ENCODE measurements at places on chromosomes 12 and 14.

DNA sequence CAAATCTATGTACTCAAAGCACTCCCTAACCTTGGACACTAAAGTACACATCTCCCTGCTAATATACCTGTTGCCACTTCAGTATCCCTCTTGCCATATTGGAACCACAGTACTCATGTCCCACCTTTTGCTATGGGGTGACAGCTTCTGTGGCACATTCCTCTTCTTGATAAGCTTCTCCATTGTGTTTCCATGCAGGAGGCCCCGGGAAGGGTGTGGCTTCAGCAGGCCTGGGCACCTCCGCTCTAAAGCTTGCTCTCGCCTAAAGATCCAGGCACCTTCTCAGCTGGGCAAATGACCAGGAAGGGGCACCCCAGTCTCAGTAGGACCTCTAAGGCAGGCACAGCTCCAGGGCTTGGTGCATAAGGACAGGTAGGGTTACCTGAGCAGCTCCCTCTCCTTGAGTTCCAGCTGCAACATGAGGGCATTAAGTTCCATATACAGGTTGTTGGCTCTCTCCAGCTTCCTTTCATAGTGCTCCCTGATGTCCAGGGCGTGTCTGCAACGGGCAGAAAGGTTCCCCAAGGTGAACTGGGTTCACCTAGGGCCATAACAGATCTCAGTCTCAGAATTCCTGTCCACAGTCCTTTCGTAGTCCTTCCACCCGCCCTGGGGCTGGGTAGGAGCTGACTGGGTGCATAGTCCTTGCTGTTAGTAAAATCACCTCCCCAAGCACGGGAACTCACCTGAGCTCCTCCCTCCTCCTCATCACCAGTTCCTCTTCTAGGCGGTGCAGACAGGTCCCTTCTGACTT lies 15.9 kb downstream of the MAP3K12 start:
- no peak for DNase-seq

DNA sequence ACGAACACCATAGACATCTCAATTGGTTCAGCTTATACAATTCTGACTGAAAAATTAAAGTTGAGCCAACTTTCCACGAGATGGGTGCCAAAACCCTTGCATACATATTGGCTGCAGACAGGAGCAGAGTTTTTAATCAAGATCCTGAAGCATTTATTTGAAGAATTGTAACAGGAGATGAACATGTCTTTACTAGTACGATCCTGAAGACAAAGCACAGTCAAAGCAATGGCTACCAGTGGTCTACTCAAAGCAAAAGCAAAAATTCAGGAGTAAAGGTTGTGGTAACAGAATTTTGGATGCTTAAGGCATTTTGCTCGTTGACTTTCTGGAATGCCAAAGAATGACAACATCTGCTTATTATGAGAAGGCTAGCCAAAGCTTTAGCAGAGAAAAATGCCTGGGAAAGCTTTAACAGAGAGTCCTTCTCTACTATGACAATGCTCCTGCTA lies 20.7 kb downstream of the ZDHHC17 start:
- no peak for DNase-seq

- no peak for DNase-seq
These were observed 7.7 kb downstream of the RARG start for GRCh38 chr12:53224061-53224896.

GRCh38 chr14:55532645-55533344 lies 47.2 kb upstream of the KTN1 start:
- DNase-seq, result no peak

- DNase-seq, result no peak
These were observed 68.4 kb downstream of the CRACR2A start for GRCh38 chr12:3684449-3685051.

GRCh38 chr14:101774006-101774795 lies 12.7 kb downstream of the PPP2R5C start:
- no peak for DNase-seq

- DNase-seq, result peak; percentile 85
These were observed 82.2 kb upstream of the CPSF6 start for GRCh38 chr12:69157023-69157655.

GRCh38 chr12:65113621-65114035 lies 7.5 kb downstream of the WIF1 start:
- DNase-seq, result no peak

DNA sequence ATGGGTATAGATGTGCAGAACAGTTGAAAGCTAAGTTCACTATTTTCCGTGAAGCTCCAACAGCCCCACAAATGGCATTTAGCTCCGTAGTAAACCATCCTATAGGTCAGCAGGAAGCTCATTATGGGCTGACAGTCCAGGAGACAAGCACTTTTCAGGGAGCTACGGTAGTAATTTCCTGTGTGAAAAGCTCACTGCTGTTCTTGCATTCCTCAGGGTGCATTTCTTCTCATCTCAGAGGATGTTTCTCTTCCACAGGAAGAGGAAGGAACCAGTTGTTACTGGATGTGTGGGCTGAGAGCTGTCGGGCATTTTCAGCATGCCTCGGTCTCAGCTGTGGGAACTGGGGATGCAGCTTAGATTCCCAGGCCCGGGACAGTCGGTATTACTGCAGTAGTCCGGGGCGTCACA lies 72.8 kb downstream of the GALNT4 start:
- DNase-seq, result no peak

DNA sequence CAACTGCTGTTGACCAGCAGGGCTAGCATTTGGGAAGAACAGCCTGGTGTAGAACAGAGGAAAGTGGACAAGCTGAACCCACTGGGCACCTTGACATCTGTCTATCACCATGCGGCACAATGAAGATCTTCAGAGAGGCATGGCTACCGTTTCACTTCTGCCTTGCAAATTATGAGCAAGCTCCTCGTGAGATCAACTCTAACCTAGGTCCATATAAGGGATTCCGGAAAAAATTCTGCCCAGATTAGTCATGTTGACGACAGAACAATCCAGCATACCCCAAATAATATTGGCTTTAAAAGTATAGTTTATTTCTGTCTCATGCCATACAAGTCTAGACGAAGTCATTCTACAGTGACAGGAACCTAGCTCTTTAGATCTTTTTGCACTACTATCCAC lies 91.6 kb upstream of the ATF7IP start:
- DNase-seq, result no peak

DNA sequence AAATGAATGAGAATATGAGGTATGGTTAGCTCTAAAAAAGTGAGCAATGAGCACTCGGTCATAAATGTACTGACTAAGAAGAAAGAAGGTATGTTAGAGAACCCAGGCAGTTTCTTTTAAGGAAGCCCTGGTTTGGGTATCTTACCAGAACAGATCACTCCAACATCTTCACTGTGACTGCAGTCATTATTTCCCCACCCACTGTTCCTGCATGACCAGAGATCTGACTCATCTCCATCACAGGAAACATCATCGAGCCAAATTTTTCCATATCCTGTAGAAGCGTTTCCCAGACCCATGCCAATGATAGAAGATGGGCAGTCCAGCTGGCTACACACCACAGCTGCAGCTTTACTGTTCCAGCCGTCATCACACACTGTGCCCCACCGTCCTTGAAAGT lies 48.0 kb downstream of the CD163L1 start:
- no peak for DNase-seq

DNA sequence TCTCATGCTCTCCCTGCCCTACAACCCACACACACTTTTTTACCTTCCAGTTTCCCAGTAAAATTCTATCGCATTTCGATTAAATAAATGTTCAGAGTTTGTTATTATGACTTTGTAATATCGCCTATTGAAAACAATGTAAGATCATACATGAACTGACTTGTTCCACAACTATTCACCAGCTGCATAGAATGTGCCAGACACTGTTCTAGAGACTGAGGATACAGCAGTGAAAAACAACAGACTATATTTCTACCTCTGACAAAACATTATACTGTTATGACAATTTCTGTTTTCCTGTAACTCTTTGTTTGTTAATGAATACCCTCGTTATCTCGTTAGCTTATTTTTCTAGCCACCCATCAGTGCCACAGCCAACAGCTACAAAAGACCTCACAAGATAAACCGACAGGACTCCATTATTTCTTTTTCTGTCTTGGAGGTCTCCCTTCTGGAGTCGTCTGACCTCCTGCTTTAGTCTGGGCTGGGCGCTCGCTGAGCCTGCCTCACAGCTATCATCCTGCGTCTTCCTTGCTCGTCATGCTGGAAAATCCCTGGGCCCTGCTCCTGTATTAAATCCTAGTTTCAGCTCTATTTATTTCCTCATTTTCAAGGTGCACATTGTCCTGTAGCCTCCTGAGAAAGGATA lies 498.9 kb downstream of the DIO2 start:
- DNase-seq, result no peak

DNA sequence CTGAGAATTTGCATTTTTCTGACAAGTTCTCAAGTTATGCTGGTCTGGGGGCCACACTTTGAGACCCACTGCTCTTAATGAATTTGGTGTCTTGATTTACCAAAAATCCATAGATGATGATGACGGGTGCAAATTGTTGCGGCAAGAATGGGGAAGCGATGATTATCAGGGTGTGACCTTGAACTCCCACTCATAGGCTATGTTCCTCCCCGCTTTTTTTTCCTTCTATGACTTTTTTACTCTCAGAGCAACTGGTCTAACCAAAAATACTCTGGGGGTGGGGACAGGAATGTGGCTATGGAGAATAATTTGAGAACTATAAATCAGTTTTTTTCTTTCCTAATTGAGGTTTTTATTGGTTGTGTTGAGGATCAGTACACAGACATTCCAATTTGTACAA lies 83.6 kb downstream of the PPFIBP1 start:
- DNase-seq, result no peak

DNA sequence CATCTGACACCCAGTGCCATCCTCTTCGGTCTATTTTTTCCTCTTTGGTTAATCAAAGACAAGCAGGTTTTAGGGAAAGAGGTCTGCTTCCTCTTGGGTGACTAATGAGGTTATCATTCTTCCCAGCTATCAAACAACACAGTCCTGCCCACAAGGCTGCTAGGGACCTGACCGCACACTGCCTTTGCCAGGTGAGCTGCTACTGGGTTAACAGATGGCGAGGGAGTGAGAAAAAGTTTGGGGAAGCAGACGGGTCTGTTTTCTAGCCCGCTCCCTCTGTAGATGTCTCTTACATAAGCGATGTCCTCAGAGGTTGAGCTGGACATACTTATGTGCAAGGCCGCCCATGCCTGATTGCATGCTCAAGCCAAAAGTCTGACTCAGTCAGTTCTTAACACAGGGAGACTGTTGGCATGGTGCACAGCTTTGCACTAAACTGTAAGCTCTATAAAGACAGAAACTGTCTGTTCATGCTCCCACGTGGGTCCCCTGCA lies 94.1 kb downstream of the SLC15A4 start:
- no peak for DNase-seq

DNA sequence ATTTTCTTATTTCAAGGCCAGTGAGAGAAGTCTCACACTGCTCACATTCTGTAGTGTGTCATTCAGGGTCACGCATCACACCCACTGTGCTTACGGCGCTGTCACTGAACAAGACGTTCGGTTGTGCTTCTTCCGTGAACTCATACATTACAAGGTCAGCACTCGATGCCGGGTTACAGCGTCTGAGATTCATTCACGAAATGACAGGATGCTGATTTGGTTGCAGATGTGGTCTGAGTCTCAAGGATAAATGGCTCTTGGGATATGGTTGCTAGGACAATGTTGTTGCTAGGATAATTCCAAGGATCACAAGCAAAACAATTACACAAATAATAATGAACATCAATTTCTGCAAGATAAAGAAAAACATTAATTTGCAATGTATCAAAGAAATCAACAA lies 47.4 kb downstream of the STX2 start:
- no peak for DNase-seq

DNA sequence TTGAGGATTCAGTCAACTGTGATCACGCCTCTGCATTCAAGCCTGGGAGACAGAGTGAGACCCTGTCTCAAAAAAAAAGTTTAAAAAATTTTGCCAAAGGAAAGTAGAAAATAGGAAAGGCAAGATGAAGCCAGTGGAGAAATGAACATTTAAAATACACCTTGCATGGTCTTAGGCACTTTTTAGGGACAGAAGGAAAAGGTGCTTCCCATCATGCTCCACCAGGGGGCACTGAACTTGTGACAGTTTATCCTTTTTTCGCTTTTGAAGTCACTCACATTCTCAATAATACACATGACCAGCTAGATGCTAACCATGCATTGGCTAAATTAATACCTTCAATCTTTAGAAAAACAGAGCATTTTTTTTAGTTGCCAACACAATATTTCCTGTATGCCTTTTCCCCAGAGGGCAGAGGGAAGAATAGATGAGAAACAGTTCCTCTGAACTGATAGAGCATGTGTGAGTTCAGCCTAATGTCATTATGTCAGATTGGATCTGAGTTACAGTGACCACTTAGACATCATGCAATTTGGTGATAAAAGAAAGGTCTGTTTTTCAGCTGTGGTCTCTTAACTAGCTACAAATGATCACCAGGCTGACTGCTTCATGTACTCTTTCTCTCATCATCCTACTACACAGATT lies 221.8 kb upstream of the SSTR1 start:
- peak; percentile 16 for DNase-seq

DNA sequence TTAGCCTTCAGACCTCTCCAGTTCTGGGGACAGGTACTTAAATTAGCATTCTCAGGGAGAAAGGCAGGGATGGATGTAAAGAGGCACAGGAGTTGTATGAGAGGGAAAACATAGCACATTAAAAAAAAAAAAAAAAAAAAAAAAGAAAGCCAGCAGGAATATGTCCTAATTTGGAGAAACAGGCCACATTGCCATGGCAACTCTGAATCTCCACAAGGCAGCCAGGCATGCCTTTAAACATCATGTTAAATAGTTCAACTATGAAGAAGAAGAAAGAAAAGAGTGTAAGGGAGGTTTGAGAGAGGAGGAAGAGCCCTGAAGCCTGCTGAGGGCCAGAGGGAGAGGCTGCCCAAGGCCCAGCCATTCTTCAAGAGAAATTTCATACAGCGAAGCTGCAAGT lies 145.8 kb downstream of the GRIN2B start:
- no peak for DNase-seq

DNA sequence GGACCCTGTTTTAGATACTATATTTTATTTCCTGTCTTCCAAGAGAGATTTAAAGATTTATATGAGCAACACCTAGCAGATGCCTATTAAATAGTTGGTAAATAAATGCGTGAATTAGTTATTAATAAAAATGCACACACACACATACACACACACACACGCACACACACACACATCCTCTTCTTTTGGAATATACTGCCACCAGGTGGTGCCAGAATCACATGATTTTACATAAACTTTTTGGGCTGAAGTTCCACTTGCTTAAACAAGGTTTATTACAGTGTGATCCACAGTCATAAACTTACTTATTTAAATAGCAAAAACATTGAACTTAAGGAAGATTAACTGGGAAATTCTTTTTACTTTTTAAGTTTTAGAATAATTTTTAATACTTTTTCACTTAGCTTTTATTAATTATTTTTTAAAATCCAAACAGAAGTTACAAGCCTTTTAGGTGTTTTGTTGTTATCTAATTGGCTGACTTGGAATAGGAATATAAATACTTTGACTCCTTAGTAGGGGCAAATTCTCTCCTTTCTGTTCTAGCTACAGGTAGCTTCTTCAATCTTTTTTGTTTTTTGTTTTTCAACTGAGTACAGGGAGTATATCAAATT lies 17.5 kb downstream of the RAD51B start:
- DNase-seq, result no peak

GRCh38 chr12:111285200-111285599 lies 83.7 kb downstream of the PHETA1 start:
- no peak for DNase-seq

GRCh38 chr12:110282300-110282860 lies 1.3 kb downstream of the ATP2A2 start:
- no peak for DNase-seq
